Neural cell (in vitro differentiated cells): ENCODE measurements at places on chromosomes 3 and 15. TPM values are rescaled to one million over a fixed set of nuclear protein-coding genes. Genes with fewer than 3 reads are reported as not detected.

Gene PRSS50
- polyA plus RNA-seq: not detected in 2 replicates

Gene NPAP1
- polyA plus RNA-seq: 0.10 and 0.40 TPM in 2 replicates

Gene FETUB
- polyA plus RNA-seq: not detected in 2 replicates

Gene C3orf20
- polyA plus RNA-seq: not detected in 2 replicates

Gene CACNA1D
- polyA plus RNA-seq: 22.5 and 24.9 TPM in 2 replicates

Gene OR5K2
- not detected in 2 replicates for polyA plus RNA-seq

Gene THSD4
- 0.46 and 1.3 TPM in 2 replicates for polyA plus RNA-seq

Gene TM4SF18
- polyA plus RNA-seq: 0.42 TPM in 1 of 2 replicates, not detected in the other

Gene CISH
- polyA plus RNA-seq: not detected in 2 replicates

Gene XCR1
- not detected in 2 replicates for polyA plus RNA-seq
